ENCODE measurements at places on chromosomes 16 and 17.

- DNase-seq, result no peak
Observed at GRCh38 chr17:32998887-32999228, 7.2 kb downstream of the SPACA3 start.

- no peak for DNase-seq
Observed at GRCh38 chr16:72015124-72015523, 6.6 kb downstream of the DHODH start.

GRCh38 chr17:7329997-7330637, 982 bp upstream of the NEURL4 start:
- DNase-seq, result peak; percentile 73

DNA sequence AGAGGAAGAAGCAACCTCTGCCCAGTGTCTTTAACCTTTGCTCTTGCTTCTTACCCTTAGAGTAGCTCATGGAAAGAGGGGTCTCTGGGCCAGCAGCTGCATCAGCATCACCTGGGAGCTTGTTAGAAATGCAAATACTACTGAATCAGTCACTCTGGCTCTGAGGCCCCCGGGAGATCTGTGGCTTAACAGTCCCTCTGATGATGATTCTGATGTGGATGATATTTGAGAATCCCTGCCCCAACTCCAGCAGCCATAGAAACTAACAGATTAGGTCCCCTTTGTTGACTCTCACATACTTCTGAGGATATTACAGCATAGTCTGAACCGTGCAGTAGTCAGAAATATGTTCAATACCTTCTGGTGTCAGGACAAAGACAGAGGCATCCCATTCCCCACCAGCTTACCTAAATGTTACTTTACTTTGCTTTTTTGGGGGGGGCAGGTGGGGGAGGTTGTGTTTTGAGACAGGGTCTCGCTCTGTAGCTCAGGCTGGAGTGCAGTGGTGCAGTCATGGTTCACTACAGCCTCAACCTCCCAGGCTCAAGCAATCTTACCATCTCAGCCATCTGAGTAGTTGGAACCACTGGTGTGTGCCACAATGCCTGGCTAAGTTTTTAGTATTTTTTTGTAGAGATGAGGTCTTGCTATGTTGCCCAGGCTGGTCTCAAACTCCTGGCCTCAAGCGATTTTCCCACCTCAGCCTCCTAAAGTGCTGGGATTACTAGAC, 220.1 kb downstream of the CCDC182 start:
- DNase-seq, result no peak

DNA sequence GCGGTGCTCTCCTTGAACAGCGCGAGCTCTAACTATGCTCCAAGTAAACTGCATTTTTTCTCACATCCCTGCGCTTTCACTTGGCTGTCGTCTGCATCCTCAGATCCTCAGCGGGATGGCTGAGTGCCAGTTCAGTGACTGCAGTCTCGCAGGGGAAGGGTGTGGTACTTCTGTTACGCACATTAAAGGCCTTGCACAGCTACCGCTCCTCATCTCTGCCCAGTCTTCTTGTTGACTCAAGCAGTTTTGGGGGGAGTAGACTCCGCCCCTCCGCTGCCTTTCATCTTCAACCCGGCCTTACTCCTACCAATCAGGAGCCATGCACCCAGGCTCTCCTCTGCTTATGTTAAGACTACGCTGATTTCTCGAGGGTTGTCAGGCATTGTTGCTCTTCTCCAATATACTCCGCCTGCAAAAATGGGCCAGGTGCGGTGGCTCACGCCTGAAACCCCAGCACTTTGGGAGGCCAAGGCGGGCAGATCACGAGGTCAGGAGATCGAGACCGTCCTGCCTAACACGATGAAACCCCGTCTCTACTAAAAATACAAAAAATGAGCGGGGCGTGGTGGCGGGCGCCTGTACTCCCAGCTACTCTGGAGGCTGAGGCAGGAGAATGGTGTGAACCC, 10.0 kb downstream of the ATP5PD start:
- peak; percentile 92 for DNase-seq

DNA sequence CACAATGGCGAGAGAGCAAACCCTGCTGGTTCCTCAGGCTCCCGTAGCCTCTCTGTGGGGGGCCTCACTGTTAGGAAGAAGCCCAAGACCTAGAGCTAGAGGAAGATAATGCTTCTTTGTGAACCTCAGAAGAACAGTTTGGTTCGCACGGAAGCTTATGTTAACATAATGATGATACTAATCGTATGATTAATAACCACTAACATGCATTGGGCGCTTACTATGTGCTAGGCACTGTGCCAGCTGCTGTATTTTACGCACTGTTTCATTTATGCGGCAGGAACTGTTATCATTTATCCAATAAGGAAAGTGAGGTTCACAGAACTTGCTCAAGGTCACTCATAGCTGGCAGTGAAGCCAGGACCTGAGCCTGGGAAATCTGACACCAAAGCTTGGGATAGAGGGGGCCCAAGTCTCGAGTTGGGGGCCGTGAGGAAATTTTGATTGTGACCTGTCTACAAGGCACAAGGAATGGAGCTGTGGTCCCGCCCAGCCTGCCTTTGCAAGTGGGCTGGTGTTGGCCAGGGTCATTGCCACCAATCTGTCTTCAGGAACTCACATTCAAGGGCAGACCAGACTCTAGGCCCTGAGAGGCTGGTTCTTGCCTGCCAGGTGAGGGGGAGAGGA, 6.8 kb downstream of the PRCD start:
- DNase-seq, result no peak

GRCh38 chr17:39740357-39741111, 2.8 kb downstream of the GRB7 start:
- DNase-seq, result no peak

GRCh38 chr16:17508303-17508702, 37.5 kb upstream of the XYLT1 start:
- no peak for DNase-seq

DNA sequence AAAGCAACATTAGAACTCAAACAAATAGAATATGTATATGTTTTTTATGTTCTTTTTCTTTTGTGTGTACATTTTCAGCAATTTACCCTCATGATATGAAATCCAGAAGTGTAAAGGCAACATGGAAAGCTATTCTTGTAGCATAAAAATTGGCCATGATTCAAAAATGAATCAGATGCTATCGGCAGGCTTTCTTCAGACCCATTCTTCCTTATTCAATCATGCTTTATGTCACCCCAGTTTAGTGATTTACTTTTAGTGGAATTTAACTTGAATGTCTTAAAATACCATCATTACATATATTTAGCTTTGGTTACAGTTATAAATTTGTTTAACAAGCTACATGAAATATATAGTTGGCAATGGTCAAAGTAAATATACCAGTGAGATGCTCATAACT, 21.4 kb upstream of the SMIM36 start:
- DNase-seq, result no peak

- no peak for DNase-seq
Observed at GRCh38 chr17:2040942-2041560, 771 bp upstream of the OVCA2 start.

DNA sequence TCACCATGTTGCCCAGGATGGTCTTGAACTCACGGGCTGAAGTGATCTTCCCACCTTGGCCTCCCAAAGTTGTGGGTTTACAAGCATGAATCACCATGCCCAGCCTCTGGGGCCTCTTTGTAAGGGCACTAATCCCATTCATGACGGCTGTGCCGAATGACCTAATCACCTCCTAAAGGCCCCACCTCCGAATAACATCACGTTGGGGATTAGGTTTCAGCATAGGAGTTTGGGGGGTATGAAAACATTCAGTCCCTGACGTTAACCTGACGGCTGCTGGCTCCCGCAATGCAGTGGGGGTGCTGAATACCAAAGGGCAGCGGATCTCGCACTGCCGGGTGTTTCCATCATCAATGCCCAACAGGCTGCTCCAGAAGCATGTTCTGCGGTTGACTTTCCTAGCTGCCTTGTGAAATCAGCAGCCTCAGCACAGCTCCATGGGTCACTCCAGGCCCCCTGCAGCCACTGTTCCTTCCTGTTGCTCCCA, 120.8 kb upstream of the SEC14L1 start:
- no peak for DNase-seq

- DNase-seq, result peak; percentile 19
Observed at GRCh38 chr17:50117202-50118051, 12.5 kb downstream of the SAMD14 start.

DNA sequence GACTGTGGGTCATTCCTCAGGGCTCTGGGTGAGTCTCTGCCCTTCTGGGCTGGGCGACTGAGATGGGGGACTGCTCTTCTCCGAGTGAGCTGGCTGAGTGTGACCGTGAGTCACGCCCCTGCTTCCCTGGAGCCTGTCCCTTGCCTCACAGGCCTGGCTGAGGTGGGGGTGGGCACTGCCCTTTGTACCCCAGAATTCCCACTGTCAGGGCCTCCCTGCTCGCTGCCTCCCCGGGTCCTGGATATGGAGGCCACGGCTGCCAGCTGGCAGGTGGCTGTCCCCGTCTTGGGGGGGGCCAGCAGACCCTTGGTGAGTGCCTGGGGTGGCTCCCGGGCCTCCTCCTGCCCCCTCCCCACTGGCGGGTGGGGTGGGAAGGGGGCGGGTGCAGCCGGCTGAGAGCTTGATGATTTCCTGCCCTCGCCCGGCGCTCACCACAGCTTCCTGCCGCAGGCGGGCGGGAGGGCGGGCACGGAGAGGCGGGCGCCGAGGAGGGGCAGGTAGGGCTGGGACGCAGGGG, at the start of gene LAT:
LAT (plus strand) TSS at position 434 of the 517 bp plus-strand sequence. CDS start 366 bp downstream, outside the sequence.
- DNase-seq, result peak; percentile 74

GRCh38 chr16:49514073-49514980, 140.7 kb downstream of the C16orf78 start:
- no peak for DNase-seq

DNA sequence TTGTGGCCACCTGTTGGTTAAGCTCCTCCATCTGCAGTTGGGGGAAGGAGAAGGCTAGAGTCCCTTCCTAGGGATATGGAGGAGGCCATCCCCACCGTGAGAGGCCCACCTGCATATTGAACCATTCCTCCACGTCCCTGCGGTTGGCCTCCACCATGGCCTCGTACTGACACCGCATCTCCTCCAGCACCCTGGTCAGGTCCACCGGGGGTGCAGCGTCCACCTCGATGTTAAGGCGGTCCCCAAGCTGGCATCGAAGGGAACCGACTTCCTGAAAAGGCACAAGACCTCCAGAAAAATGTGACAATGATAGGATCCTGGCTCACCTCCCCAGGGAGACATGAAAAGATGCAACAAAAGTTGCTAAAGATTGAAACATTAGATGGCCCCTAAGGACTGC, 3.0 kb downstream of the KRT32 start:
- no peak for DNase-seq

- no peak for DNase-seq
Observed at GRCh38 chr17:19303367-19303776, 59.2 kb downstream of the B9D1 start.

GRCh38 chr17:64767269-64767997, 105.3 kb upstream of the SMURF2 start:
- no peak for DNase-seq

DNA sequence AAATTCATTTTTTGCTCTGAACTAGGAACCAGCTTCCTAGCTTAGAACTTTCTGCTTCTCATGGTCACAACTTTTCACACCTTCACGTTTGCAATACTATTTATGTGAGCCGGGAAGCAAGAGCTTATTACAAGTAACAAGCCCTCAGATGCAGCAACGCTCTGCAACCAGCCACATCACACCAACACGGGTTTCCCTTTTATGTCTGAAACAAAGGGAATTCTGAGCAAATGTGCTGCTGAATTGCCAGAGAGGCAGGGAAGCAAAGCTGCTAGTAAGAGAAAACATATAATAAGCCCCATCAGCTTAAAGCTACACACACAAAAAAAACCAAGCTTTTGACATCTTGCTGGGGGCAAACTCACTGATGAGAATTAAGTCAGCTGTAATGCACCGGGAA, 122.2 kb downstream of the SLC39A11 start:
- DNase-seq, result no peak

DNA sequence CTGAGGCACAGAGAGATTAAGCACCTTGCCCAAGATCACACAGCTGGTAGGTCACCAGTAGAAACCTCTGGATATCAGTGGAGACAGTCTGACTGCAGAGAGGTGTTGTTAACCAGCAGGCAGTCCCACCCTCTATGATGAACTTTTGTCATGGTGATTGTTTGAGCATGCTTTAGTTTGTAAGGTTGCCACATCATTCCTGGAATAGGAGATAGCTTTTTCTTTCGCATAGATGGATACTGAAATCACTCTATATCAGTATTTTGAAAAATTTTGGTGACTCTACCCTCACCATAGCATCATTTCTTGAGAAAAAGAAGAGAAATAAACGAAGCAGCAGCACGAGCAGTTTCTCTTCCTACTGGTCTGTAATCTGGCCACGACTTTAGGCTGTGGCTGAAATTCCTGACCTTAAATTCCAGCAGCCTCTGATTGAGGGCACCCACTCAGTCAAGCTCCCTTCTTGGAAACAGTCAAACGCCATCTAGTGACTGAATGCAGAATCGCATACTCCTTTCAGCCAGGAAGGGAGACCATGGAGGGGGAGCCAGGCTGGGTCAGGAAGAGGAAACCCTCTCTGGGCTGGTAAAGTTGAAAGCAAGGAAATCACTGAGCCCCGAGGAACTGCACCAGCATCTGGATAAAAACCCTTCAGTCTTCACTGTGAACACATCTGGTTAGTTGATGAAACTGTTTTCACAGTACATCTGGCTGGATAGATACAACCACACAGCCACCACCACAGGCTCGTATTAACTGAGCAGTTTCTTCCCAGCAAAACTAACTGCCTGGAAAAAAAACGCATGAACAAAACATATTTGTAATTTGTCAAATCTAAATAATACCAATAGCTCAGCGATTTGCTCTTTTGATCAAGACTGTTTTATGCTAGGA, 108.5 kb upstream of the XYLT1 start:
- peak; percentile 6 for DNase-seq

Data from T-helper 22 cell (primary cell).